T-helper 17 cell (primary cell): ENCODE measurements at places on chromosomes 5 and 9.

- no peak for DNase-seq
Observed at GRCh38 chr9:113787871-113788270, 88.2 kb upstream of the ZNF618 start.

DNA sequence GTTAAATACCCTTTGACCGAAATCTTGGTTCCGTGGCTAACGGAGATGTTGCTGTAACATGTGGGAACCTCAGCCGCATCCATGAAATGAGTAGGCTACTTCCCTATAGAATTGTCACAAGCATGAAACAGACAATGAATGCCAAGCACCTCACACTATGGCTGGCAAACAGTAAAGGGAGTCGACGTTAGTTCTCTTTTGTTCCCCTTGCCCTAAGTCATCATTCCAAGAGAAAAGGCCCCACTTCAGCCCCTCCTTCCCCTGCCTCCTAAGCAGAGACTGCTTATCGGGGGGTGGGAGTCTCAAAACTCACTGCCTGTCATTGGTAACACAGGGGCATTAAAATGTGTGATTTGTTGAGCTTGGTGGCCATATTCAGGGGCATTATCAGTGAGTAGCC is 159.6 kb downstream of the MAPKAP1 start:
- DNase-seq, result no peak

DNA sequence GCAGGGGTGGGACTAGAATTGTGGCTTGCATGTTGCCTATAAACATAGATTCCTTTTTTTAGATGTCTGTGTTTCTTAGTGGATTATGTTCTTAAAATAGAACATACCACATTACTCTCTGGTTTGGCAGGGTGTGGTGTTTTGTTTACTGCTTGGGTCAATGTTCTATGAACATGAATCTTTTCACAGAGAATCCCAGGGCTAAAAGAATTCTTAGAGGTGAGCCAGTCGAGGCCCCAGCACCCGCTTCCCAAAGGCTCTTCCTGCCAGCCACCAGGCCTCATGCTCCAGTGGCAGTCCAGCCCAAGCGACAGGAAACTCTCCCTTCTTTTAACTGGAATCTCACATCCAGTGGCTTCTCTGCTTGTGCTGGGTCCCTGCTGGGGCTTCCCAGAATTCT is 126.6 kb downstream of the C9orf152 start:
- DNase-seq, result no peak

GRCh38 chr9:97386733-97387503 is 25.0 kb upstream of the TDRD7 start:
- DNase-seq, result peak; percentile 52

- no peak for DNase-seq
Observed at GRCh38 chr5:68465133-68465532, 249.6 kb downstream of the PIK3R1 start.
